ENCODE measurements at places on chromosomes 7 and 10. TPM values are rescaled to one million over a fixed set of nuclear protein-coding genes. Genes with fewer than 3 reads are reported as not detected.

KCND2 gene
- total RNA-seq, result 0.79 TPM

PBLD gene
- 4.2 TPM for total RNA-seq

- DNase-seq, result no peak
Measured at GRCh38 chr10:120455004-120455403, 2.0 kb upstream of the PLPP4 start.

GRCh38 chr7:5172196-5172775 is 17.7 kb upstream of the WIPI2 start:
- no peak for DNase-seq

- no peak for DNase-seq
Measured at GRCh38 chr10:69458430-69459100, 7.3 kb downstream of the TSPAN15 start.

DNA sequence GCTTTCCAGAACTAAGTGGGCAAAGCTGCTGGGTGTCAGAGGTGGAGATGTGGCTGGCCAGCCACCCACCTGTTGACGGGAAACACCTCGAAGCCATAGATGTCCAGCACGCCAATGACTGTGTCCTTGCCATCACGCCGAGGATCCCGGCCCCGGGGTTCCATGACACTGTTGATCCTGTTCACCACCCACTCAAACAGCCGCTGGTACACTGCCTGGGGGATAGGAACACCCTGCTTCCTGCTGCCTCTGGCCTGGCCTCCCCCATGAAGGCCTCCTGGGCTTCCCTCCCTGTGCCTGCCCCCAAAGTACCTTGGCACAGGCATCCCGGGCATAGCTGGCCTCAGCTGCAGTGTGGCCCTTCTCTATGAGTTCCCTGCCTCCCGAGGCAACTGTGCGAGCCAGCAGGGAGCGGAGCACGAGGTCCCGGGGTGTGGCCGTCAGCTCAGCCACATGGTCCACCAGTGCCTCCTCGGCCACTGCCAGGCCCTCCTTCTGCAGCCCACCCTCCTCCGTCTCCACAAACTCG is 8.2 kb downstream of the MYO1G start:
- DNase-seq, result no peak

- no peak for DNase-seq
Measured at GRCh38 chr7:69162326-69162725, 435.9 kb upstream of the AUTS2 start.

DNA sequence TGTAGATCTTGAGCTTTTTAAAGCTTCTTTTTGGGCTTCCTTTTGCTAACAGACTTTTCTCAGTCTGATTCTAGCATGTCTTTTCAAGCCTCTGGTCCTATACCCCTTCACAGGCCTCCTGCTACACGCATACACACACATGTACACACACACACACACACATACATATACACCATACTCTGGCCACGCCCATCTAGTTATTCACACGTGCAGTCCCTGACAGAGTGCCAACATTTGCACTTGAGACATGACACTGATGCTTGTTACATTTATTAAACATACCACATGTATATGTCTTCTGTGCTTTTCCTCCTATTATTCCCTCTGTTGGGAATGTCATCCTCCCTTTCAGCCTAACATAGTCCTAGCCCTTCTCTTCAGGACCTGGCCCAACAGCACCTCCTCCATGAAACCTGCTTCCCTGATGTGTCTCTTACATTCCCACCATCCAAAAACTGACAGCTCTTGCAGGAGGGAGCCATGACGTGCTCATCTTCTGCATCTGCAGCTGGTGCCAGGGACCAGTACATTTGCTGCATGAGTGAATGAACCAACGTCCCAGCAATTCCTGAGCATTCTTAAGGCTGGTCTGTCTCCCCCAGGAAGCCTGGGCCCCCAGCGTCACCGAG is 222.1 kb downstream of the ARHGAP12 start:
- DNase-seq, result peak; percentile 76

DNA sequence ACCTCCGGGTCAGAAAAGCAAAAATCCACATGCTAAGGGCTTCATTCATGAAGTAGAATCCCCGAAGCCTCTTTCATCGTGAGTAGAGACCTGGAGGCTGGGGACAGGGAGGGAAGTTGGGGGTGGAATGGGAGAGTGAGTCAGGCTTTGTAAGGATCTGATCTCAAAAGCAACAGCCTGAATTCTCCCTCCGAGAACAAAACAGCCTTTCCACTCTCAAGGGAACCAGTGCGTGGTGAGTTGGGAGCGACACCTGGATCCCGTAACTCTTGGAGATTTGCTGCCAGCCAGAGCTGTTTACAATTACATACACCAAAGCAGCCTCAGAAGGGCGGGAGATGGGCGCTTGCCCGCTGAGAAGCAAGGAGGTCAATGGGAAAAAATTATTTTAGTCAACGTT is 10.8 kb downstream of the AFAP1L2 start:
- no peak for DNase-seq

Data from skin of body (tissue), 3 donors.